ENCODE measurements at places on chromosomes 5 and 9. TPM values are rescaled to one million over a fixed set of nuclear protein-coding genes. Genes with fewer than 3 reads are reported as not detected.

DNA sequence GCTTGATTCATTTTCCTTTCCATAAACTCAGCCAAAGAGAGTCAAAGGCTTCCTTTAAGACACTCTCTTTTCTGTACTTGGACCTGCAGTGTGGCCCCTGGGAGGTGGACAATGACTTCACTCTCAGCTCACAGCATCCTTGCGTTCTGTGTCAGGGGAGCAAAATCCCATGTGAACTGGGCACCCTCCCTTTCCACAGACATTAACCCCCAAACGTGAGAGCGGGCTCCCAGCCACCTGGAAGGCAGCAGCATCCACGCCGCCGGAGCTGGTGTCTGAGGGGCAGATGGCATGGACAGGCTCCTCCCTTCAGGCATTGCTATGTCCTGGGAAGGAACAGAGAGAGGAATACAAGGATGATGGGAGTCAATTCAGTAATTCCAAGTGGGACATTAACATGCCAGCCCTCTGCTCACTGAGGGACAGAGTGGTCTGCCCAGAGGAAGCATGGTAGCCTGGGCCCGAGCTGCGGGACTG lies 39.5 kb downstream of the TRIP13 start:
- no peaks in the 10 kb centered on the region for H3K36me3 ChIP-seq
- no peaks in the 10 kb centered on the region for H3K4me1 ChIP-seq
- no peak for DNase-seq
- peaks cover 2% of the 10 kb centered on the region for H3K27me3 ChIP-seq
- no peak overlapping the region for H3K27ac ChIP-seq
- H3K4me3 ChIP-seq = no peak overlapping the region

GRCh38 chr9:37775216-37775919 lies 9.5 kb downstream of the EXOSC3 start:
- H3K4me1 ChIP-seq = no peaks in the 10 kb centered on the region
- DNase-seq = no peak
- peaks cover 8% of the 10 kb centered on the region for H3K36me3 ChIP-seq
- H3K4me3 ChIP-seq = no peak overlapping the region

- H3K27me3 ChIP-seq = peaks cover 7% of the 10 kb centered on the region
- no peak for DNase-seq
- no peaks in the 10 kb centered on the region for H3K36me3 ChIP-seq
- H3K4me1 ChIP-seq = peaks cover 9% of the 10 kb centered on the region
Measured at GRCh38 chr9:105117234-105117633, 127.2 kb upstream of the SLC44A1 start.

DNA sequence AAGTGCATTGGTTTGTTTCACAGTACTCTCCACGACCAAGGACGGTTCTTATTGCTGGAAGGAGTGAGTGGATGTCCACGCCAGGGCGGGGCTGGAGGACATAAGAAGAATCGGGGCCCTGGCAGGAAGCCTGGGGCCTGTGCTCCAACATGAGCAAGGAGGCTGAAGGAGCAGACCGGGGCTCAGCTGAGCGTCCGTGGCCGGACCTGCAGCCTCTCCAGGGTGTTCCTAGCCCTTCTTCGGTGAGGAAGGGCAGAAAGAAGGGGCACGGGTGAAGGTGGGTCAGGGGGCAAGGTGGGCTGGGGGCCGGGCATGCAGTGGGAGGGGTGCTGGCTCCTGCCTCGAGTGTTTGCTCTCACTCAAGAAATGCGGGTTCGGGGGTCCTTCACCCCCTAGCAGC lies 18.1 kb downstream of the FAM78A start:
- no peaks in the 10 kb centered on the region for H3K36me3 ChIP-seq
- DNase-seq = no peak
- H3K27me3 ChIP-seq = peaks cover 45% of the 10 kb centered on the region
- H3K4me1 ChIP-seq = peaks cover 29% of the 10 kb centered on the region
- H3K4me3 ChIP-seq = no peak overlapping the region
- H3K27ac ChIP-seq = no peak overlapping the region

DNA sequence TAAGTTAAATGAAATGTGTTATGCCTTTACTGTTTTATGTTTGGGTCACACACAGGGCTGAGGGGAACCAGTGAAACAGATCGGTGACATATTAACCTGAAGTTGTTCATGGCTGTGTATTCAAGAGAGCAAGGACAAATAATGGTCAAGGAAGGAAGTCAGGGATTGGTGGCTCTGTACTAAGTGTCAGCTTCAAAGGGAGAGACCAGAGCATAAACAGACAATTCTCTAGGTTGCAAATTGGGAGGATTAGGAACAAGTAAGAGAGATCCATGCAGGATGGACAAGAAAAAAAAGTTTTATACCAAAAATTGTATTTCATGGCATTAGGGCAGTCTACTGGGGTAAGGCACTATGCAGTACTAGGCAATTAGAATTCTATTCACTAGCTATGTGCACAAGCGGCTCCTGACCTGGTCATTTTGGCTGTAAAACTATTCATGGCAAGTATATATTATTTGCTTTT lies 156.3 kb downstream of the PLPPR1 start:
- H3K27ac ChIP-seq = peak overlapping the region; percentile 60
- H3K4me3 ChIP-seq = peak overlapping the region; percentile 61

GRCh38 chr5:124199893-124200292 lies 546.5 kb downstream of the ZNF608 start:
- H3K4me1 ChIP-seq = no peaks in the 10 kb centered on the region
- DNase-seq = no peak
- no peak overlapping the region for H3K27ac ChIP-seq
- H3K36me3 ChIP-seq = no peaks in the 10 kb centered on the region
- no peak overlapping the region for H3K4me3 ChIP-seq

GRCh38 chr5:71456362-71456743 lies 902 bp downstream of the BDP1 start:
- DNase-seq = no peak
- H3K36me3 ChIP-seq = peaks cover 26% of the 10 kb centered on the region
- H3K4me3 ChIP-seq = peak overlapping the region; percentile 95
- peaks cover 6% of the 10 kb centered on the region for H3K27me3 ChIP-seq
- peaks cover 38% of the 10 kb centered on the region for H3K4me1 ChIP-seq
- peak overlapping the region; percentile 81 for H3K27ac ChIP-seq

- peaks cover 7% of the 10 kb centered on the region for H3K4me1 ChIP-seq
- no peaks in the 10 kb centered on the region for H3K36me3 ChIP-seq
- no peaks in the 10 kb centered on the region for H3K27me3 ChIP-seq
- no peak for DNase-seq
- H3K27ac ChIP-seq = no peak overlapping the region
- no peak overlapping the region for H3K4me3 ChIP-seq
Measured at GRCh38 chr5:67042176-67043003, 154.2 kb downstream of the CD180 start.

DNA sequence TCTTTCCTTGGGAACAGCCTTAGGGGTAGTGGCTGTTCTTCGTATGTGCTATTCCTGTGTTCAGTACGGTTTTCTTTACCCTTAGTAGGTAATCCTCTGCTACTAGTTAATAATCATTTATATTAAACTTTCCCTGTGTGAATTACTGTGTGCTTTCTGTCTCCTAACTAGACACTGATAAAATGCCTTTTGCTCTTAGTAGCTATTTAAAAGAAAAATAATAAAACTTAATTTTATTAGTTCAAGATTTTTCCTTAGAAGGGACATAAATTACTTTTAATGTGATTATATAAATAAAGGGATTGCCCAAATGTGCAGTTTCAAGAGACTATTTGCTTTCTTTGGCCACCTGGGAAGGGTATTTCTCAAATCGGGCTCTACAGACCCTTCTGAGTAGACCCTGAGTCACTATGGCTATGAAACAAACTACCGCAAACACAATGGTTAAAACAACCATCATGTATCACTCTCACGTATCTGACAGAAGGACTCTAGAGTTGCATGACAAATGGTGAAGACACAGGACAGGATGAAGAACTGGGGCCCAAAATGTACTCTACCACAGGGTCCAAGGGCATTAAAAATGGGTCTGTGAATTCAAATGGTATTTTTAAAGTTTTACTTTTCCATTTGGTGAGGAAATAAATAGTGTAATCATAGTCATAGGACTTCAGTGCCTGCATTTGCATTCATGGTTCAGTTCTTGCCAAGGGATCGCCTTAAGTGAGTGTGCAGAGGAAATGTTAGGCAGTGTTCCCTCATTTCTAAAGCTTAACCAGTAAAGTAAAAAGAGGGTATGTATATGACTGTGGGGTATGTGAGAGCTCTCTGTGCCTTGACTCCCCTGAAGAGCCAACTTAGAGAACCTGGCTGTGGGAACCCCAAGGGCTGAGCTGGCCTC lies 97.0 kb downstream of the TSSK1B start:
- H3K4me1 ChIP-seq = no peaks in the 10 kb centered on the region
- no peaks in the 10 kb centered on the region for H3K27me3 ChIP-seq
- H3K27ac ChIP-seq = no peak overlapping the region

GRCh38 chr5:154520861-154521453 lies 42.9 kb upstream of the HAND1 start:
- no peaks in the 10 kb centered on the region for H3K4me1 ChIP-seq
- H3K36me3 ChIP-seq = no peaks in the 10 kb centered on the region
- no peak overlapping the region for H3K4me3 ChIP-seq
- peaks cover 10% of the 10 kb centered on the region for H3K27me3 ChIP-seq

DNA sequence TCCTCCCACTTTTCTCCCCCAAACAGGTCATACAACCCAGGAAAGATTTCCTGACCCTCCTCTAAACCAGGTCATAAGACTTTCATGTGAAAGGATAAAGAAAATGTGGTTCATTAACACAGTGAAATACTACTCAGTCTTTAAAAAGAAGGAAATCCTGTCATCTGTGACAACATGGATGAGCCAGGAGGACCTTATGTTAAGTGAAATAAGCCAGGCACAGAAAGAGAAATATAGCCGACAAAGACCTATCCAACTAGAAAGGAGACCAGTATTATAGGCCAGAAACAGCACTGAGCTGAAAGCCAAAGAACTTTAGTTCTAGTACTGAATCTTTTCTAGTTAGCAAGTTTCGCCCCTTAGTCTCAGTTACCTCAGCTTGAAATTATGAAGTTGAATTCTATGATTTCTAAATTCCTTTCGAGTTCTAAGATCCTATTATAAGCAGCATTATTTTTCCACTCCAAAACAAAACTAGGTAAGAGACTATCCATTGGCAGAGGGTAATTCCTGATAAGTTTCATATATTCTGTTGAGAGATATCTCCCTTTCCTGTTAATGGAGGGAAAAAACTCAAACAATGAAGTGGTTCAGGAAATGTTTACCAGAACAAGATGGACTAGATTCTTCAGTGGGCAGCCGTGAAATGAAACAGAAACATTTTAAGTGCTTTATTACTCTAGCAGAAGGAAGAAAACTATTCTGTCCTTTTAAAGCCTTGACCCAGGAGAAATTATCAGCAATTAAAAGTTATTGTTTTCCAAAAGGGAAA lies 42.5 kb downstream of the GNA14 start:
- H3K4me3 ChIP-seq = no peak overlapping the region
- no peak for DNase-seq
- no peaks in the 10 kb centered on the region for H3K27me3 ChIP-seq
- no peaks in the 10 kb centered on the region for H3K4me1 ChIP-seq

DNA sequence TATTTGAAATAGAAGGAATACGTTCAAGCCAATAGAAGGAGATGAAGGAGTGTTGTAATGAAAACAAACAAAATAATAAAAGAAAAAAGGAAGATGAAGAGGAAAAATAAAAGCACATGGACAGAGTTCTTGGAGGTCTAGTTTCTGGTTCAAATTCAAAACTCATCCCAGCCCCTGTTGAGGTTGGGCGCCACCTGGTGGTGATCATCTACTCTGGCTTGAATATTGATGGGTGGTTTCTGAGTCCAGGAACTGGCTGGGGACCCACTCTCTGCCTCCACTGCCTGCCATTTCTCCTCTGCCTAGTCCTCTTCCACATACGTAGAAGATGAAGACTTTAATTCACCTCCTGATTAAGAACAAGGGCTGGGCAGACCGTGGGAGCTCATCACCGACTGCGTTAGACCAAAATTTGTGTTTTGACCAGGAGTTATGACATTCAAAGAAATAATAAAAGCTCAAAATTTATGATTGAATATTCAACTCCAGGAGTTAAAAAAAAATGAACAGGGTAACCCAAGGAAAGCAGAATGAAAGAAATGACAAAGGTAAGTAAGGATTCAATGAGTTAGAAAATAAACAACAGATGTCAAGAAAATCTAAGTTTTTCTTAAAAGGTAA lies 99.0 kb upstream of the SLC1A3 start:
- no peaks in the 10 kb centered on the region for H3K36me3 ChIP-seq
- no peak overlapping the region for H3K27ac ChIP-seq
- peak; percentile 59 for DNase-seq
- peaks cover 1% of the 10 kb centered on the region for H3K4me1 ChIP-seq

GRCh38 chr9:15010581-15010980 lies 100.4 kb upstream of the FREM1 start:
- no peak overlapping the region for H3K27ac ChIP-seq
- no peak for DNase-seq
- no peaks in the 10 kb centered on the region for H3K27me3 ChIP-seq
- no peaks in the 10 kb centered on the region for H3K36me3 ChIP-seq
- no peaks in the 10 kb centered on the region for H3K4me1 ChIP-seq

DNA sequence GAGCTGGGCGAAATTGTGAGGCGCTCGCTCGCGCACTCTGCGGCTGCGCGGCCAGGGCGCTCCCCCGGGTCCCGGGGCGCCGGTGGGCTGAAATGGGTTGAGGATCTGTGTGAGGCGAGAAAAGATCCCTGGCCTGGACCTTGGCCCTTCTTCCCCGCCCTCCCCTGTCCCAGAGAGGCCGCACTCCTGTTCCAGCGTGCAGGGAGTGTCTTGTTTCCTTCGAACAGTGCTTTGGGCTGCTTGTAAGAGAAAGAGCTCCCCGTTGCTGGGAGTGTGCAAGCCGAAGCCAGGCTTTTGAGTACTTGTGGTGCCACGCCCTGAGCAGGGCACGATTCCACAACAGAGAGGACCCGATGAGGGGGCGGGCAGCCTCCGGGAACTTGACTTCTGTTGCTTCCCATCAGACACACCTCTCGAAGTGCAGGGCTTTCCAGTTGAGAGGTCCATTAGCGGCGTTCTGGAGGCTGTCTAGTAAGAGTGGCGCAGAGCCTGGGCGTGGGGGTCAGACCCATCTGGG lies 535 bp downstream of the DOLPP1 start:
- no peak for DNase-seq
- peak overlapping the region; percentile 65 for H3K4me3 ChIP-seq
- H3K4me1 ChIP-seq = peaks cover 64% of the 10 kb centered on the region
- H3K27me3 ChIP-seq = no peaks in the 10 kb centered on the region

GRCh38 chr5:21831145-21831787 lies 1021.9 kb downstream of the CDH12 start:
- H3K4me3 ChIP-seq = no peak overlapping the region
- no peaks in the 10 kb centered on the region for H3K36me3 ChIP-seq
- no peak for DNase-seq
- H3K27ac ChIP-seq = no peak overlapping the region
- no peaks in the 10 kb centered on the region for H3K27me3 ChIP-seq

- H3K36me3 ChIP-seq = no peaks in the 10 kb centered on the region
- H3K4me1 ChIP-seq = no peaks in the 10 kb centered on the region
- H3K27ac ChIP-seq = no peak overlapping the region
- H3K27me3 ChIP-seq = no peaks in the 10 kb centered on the region
- H3K4me3 ChIP-seq = no peak overlapping the region
Measured at GRCh38 chr5:57724836-57725235, 242.2 kb upstream of the ACTBL2 start.

BTNL8 gene
- not detected for total RNA-seq

TAF1L gene
- total RNA-seq = not detected

OR1J2 gene
- total RNA-seq = not detected

CREBRF gene
- 4.5 TPM for total RNA-seq

PAM gene
- total RNA-seq = 14.5 TPM

ALDOB gene
- 1.1 TPM for total RNA-seq

C5orf34 gene
- 6.2 TPM for total RNA-seq

BRINP1 gene
- not detected for total RNA-seq

PLPPR1 gene
- 16.4 TPM for total RNA-seq

ZNF366 gene
- not detected for total RNA-seq

CD180 gene
- not detected for total RNA-seq

GFPT2 gene
- 0.10 TPM for total RNA-seq

Data from HepG2 (cell line).